PC-9 (cell line): ENCODE measurements at places on chromosomes 13 and 19. TPM values are rescaled to one million over a fixed set of nuclear protein-coding genes. Genes with fewer than 3 reads are reported as not detected.

GRCh38 chr13:30567072-30567471 is 50.6 kb upstream of the USPL1 start:
- peaks cover 18% of the 10 kb centered on the region for H3K4me1 ChIP-seq
- no peak for DNase-seq
- H3K27me3 ChIP-seq: no peaks in the 10 kb centered on the region
- H3K4me3 ChIP-seq: no peak overlapping the region
- H3K27ac ChIP-seq: no peak overlapping the region

DNA sequence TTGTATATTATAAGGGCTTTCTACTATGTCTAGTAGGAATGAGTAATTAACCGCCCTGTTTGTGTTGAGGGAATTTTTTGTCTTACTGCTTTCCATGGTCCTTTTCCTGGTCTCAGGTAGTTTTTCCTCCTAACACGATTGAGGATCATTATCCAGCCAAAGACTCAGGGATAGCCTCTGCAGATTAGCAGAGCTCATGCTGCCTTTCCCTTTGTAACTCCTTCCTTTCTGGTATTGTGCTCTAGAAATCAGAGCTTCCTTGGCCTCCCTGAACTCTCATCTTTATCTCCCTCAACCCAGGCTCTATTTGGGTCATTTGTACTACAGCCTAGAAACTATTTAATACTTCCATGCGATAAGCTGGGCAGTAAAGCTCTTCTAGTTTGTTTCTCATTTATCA is 142.1 kb downstream of the PDS5B start:
- H3K27me3 ChIP-seq: no peaks in the 10 kb centered on the region
- DNase-seq: no peak
- no peaks in the 10 kb centered on the region for H3K4me1 ChIP-seq
- no peak overlapping the region for H3K27ac ChIP-seq
- no peaks in the 10 kb centered on the region; the same call in 1 of the 2 replicates for H3K36me3 ChIP-seq

- no peaks in the 10 kb centered on the region for H3K27me3 ChIP-seq
- no peak overlapping the region for H3K27ac ChIP-seq
- H3K36me3 ChIP-seq: no peaks in the 10 kb centered on the region
- no peak overlapping the region for H3K4me3 ChIP-seq
Observed at GRCh38 chr19:46574533-46574932, 26.6 kb upstream of the CALM3 start.

KIR3DL1 gene
- not detected in 2 replicates for total RNA-seq

CYP2A7 gene
- total RNA-seq: not detected in 2 replicates
